ENCODE measurements at places on chromosomes 6 and 20.

- no peak for DNase-seq
Measured at GRCh38 chr6:144319211-144319610, 34.1 kb downstream of the UTRN start.

GRCh38 chr20:10330071-10330470 lies 104.0 kb downstream of the MKKS start:
- no peak for DNase-seq

GRCh38 chr20:59785986-59786795 lies 147.2 kb downstream of the SYCP2 start:
- DNase-seq, result no peak

DNA sequence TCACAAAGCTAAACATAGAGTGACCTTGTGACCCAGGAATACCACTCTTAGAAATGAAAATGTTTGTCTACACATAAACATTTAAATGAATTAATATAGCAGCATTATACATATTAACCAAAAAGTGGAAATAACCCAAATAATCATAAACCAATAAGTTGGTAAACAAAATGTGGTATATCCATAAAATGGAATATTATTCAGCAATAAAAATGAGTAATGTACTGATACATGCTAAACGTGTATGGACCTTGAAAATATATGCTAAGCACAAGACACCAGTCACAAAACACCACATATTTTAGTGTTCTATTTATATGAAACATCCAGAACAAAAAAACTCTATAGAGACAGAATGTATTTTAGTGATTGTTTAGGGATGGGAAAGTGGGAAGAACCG lies 68.9 kb upstream of the FUT9 start:
- no peak for DNase-seq

DNA sequence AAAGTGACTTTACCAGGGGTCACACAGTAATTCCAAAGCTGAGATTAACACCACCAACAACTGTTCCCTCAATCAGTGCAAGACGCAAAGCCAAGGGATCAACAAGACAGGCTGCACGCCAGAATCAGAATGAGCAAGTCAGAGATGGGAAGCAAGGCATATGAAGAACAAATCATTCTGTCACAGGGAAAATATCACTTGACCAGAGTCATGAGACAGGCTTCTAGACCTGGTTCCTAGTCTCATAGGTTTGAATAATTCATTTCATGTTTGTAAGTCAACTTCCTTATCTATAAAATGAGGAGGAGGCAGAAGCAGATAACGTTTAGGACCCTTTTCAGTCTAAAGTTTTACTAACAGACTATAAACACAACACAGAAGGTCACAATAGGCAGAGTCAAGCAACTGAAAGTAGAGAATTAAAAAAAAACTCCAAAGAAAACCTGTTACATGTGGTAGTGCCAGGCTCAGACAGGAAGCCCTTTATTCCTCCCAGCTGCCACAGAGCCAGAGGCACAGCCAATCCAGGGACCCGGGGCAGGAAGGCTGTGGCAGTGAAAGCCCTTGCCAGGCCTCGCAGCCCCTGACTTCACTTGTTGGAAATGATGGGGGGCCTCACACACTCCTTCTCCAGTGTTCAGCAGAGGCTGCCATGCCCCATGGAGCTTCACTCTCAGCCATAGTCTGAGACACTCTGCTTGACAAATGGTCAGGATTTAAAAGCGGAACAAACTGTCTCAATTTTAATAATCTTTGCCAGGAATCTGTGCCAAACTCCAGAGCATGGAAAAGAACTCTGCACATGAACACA lies 29.2 kb upstream of the DST start:
- DNase-seq, result no peak

DNA sequence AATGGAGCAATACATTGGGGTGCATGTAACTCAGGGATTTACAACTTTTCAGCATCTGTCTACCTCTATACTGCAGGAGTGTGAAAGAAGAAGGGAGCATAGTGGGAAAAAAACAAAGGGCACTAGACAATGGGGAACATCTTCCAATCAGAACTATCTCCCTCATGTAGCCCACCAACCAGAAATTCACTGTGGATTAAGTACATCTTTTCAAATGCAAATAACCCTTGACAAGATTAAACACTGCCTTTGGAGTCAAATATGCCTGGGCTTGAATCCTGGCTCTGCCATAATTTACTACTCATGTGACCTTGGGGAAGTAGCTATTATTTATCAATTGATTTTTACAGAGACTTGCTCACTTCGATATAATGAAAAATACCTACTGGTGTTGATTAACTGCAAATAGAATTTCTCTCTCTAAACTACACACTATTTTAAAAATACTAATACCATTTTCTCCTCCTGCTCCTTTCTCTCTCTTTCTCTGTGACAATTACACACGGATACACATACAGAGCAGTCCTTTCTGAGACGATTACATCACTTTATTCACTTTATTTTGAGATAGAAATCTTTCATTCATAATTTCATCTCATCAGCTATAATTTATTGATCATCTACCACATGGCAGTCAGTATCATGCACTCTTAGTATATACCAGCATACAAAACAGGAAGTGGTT lies 783.7 kb downstream of the FRK start:
- DNase-seq, result no peak

DNA sequence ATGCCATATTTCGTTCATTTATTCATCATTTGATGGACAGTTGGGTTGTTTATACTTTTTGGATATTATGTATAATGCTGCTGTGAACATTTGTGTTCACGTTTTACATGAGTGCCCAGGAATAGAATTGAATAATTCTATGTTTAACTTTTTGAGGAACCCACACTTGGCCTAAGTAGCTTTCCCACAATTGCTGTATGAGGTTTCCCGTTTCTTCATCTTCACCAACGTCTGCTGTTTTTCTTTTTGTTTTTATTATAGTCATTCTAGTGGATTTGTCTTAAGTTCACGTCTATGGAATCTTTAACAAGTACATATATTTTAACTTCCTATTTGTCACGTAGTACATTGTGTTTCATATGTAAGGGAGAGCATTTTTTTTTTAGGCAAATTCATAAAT lies 110.3 kb downstream of the JARID2 start:
- no peak for DNase-seq
